Activated CD4-positive, alpha-beta T cell treated with anti-CD3 and anti-CD28 coated beads, Interleukin-2, Interleukin-4, amounts not matched to agents 100 ng/mL and 50 ng/mL, durations not matched to agents 16 hours and 8 hours (primary cell): ENCODE measurements at places on chromosomes 1 and 21.

GRCh38 chr1:220038640-220039039 lies 7.7 kb downstream of the EPRS1 start:
- DNase-seq, result no peak

DNA sequence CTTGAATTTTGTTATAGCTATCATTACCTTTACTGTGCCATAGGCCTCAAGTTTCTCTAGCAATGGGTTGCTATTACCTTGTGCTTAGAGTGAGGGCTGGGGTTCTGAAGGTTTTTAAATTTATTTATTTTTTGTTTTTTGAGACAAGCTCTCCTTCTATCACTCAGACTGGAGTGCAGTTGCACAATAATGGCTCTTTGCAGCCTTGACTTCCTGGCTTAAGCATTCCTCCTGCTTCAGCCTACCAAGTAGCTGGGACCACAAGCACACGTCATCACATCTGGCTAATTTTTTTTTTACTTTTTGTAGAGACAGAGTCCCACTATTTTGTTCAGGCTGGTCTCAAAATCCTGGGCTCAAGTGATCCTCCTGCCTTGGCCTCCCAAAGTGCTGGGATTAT lies 41.5 kb downstream of the SNX27 start:
- no peak for DNase-seq

DNA sequence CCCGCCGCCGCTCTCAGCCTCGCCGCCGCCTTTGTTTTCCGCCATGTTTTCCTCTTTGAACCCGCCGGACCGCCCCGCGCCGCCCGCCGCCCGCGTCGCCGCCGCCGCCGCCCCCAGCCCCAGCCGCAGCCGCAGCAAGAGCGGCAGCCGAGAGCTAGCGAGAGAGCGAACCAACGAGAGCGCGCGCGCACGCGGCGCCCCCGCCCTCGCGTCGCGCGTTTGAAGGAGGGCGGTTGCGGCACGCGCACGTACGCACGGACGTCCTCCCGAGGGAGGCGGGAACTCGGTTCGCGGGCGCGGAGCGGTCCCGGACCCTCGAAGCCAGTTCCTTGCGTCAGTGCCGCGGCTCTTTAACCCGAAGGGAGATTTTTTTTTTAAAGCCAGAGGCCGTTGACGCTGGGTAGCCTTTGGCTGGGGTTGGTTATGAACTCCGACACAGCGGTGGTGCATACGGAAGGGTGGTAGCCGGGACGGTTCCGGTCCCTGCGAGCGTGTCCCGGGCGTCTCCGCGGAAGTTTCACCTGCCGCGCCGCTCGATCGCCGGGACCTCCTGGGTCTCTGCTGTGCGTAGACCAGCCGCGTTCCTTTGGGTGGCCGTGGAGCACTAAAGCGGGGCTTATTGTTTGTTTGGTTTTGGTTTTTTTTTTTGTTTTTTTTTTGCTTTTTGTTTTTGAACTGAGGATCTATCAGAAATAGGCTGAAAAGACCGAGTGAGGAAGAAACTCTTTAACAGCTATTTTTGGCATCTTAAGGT lies at the start of gene TRIM33:
Gene TRIM33, minus strand, starts transcription at position 172 of the 754 bp plus-strand sequence. Its CDS starts 127 bp downstream, at position 45.
- peak; percentile 93 for DNase-seq

- no peak for DNase-seq
These were observed 2.1 kb downstream of the SELENBP1 start for GRCh38 chr1:151370211-151370911.

DNA sequence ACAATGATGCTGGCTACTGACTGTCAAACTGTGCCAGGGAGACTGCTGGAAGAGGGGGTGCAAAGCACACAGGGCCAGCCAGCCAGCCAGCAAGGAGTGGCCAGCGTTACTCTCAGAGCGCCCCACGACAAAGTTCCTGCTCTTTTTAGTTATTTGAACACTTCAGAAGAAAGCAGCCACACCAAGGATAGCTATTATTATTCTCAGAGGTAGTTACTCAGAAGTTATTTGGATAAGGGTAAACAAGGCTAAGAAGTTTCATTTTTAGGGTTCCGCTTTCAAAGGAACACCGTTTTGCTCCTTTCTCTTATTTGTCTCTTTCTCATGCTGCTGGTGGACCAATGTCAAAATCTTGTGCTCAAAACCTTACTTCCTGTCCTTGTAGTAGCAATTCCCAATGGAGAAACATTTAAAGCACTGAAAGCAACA lies 59.9 kb downstream of the VANGL2 start:
- DNase-seq, result no peak

GRCh38 chr1:176976225-176976624 lies 188.3 kb downstream of the ASTN1 start:
- DNase-seq, result no peak

DNA sequence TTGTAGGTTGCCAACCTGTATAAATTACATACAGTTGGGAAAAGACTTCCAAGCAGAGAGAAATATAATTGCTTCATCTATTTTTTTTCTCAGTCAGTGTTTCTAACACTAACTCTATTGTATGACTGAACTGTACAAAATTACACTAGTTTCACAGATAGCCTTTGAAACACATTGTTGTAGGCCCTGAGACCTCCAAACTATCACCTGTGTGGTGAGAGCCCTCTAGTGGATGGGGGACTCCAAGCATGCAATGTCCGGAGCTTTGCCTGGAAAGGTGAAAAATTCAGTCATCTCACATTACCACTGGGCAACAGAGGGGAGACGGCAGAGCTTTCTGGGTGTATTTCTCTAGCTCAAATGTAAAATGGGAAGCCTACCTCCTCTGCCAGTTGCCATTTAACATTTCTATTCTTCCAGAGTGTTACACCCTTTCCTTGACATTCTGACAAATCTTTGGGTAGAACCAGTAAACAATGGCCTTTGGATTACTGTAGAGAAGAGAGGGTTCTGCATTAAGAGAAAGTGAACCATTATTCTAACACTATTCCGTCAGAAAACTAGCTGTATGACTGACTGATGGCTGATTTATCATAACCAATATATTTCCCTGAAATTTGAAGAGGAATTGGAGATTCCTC lies 212.2 kb downstream of the LYPLAL1 start:
- peak; percentile 57 for DNase-seq

- DNase-seq, result peak; percentile 17
These were observed 115.7 kb upstream of the ATP1A1 start for GRCh38 chr1:116257341-116257767.

DNA sequence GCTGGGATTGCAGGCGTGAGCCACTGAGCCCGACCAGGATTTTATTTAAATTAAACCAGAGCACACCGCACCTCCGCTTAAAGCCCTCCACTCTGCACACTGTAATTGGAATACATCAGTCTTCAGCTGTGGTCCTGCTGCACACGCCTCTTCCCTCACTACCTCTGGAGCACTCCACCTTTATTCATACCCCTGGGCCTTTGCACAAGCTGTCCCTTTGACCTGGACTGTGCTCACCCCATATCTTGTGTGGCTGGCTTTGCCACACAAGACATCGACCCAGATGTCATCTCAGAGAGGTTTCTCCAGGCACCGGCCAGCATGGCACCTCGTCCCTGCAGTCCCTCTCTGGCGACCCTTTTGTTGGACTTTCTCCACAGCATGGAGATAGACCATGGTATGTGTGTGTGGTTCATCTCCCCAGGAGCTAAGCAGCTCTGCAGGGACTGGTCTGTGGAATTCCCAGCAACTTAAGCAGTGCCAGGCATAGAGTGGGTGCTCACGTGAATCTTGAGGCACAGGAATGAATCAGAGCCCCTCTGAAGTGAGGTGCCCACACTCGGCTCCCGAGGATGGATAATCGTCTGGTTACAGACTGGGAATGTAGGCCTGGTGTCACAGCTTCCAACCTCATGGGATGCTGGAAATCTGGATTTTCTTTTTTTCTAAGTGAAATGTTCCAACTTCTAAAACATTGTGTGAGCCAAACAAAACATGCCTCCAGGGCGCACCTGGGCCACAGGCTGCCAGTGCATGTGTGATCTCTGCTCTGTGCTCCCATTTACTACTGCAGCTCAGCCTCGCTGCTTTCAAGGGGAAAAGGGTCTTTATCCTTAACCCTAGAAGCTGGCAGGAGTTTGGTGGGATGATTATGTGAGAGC lies 61.9 kb downstream of the EVA1C start:
- no peak for DNase-seq

DNA sequence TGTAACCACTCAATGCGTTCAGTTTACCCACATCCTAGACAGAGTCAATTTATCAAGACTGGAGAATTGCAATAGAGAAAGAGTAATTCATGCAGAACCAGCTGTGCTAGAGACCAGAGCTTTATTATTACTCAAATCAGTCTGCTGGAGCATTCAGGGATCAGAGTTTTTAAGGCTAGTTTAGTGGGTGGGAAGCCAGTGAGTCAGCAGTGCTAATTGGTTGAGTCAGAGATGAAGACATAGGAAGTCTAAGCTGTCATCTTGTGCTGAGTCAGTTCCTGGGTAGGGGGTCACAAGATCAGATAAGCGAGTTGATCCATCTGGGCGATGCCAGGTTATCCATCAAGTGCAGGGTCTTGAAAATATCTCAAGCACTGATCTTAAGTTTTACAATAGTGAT lies 499.6 kb downstream of the MRPL39 start:
- DNase-seq, result no peak

DNA sequence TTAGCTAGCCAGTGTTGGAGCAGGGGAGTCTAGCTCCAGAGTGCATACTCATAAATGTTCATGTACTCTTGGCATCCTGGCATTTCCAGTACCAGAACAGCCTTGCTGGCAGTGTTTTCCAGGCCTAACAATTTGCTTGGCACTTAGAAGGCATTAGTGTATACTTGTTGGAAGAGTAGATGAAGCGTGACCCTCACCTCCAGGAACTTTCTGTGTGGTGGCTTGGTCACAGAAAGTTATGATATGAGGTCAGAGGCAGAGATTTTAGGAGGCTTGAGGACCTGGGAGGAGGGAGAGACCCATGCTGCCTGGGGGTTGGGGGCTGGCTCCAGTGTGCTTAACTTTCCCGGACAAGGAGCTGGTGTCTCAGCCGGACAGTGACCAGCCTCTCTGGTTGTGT lies 52.7 kb upstream of the GCLM start:
- DNase-seq, result no peak

GRCh38 chr1:150176593-150176992 lies 26.9 kb downstream of the PLEKHO1 start:
- no peak for DNase-seq

DNA sequence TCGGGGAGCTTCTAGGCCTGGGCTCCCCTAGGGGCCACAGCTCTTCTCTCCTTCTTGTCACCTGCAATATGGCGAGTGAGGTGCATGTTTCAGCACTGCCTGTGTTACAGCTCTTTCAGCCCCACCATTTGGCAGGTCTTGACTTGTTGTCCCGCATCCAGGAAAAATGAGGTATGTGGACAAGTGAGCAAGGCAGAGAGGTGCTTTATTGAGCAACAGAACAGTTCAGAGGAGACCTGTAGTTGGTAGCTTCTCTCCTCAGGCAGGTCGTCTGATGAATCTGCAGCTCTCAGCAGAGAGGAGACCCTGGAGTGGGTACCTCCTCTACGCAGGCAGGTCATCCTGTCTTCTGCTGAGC lies 208.2 kb upstream of the USP25 start:
- no peak for DNase-seq

DNA sequence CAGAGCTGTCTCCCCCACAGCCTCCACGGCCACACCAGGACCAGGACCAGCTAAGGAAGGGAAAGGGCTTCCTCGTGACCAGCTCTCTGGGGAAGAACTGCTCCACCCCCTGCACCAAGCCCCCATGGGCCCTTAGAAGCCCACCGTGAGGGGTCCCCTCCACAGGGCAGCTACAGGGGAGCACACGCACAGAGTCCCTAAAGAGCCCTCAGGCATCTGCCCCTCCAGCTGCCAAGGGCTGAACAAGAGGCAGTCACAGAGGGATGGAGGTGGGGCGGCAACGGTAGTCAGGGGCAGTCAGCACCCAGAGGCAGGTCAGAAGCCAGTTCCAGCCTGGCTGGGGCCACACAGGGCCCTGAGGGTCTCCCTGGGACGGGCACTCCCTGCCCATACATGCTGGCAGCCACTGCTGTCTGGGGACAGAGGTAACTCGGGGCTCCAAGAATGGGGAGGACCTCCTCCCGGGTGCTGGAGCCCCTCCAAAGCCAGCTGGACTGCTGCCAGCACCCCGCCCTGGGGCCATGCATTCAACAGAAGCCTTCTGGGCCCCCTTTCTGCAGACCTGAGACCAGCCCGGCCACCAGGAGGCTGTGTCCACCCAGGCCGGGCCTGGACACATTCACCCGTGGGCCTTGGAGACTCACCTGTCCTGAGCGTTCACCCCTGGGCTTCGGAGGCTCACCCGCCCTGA lies 18.7 kb downstream of the SLC19A1 start:
- DNase-seq, result no peak

DNA sequence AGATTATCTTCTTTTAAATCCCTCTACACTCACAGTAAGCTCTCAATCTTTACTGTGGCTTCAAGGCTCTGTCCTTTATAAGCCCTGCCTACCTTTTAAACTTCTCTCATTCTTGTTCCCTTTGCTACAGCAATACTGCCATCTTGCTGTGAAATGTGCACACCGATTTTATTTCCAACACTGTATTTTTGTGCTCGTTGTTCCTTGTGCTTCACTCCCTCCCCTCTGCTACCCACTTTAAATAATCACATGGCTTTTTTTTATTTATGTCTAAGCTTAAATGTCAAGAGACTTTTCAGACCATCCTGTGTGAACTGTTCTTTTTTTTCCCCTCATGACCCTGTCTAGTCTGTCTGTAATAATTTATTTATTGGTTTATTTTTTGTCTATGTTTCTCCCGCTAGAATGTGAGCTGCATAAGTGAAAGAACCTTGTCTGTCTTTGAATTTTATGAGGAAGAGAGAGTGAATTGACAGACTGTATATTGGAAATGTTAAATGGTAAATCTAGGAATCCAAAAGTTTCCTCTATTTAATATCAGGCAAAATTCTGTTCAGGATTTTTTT lies 45.7 kb downstream of the ABCD3 start:
- DNase-seq, result peak; percentile 9

DNA sequence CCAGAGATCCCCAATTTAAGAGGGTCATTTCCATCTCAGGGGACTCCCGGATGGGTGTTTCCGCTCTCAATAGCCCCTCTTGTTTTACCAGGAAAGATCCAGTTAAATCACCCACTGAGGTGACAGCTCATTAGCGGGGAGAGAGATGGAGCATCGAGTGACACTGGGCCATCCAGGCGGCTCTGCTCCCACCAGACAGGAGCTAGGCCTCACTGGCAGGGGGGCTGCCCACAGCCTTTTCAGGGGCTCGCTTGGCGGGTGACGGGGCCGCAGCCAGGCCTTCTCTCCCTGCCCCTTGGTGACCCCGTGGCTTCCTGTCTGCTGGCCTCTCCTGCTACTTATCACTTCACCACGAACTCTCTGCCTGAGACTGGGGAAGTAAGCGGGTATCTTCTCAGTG lies 26.7 kb upstream of the SPSB1 start:
- no peak for DNase-seq

GRCh38 chr1:100927276-100927675 lies 31.4 kb downstream of the SLC30A7 start:
- peak; percentile 29 for DNase-seq

DNA sequence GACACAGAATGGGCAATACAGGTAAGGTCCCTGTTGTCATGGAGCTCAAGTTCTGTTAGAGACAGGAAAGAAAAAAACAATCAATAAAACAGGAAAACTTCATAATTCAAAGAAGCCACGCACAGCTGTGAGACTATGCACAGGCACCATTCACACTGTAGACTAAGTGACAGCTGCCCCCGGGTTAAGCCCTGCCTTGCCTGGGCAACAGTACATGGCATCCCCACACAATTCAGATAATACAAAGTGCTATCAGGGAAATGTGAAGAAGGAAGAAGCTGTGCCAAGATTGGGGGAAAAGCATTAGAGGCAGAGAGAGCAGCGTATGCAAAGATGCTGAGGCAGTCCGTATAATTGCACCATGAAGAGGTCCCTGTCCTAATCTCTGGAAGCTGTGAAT lies 9.0 kb upstream of the KCNE2 start:
- DNase-seq, result no peak
